Lung (tissue), 17 donors: ENCODE measurements at places on chromosomes 3 and 15.

DNA sequence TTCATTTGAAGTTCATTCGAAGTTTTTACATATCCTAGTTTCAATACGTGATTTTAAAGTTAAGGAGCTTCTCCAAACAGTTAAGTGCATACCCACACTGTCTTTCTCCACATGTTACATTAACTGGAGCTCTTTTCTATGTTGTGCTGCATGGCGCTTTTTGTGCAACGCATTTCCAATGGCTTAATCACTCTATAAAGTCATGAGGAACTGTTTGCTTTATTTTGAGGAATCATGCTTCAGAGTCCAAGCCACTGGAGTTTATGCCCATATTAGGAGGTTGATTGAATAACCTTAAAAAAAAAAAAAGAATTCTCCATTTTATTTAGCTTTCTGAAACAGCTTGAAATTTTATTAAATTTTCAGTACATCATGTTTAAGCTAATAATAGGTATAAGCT lies 109.4 kb upstream of the MBNL1 start:
- DNase-seq, result no peak

DNA sequence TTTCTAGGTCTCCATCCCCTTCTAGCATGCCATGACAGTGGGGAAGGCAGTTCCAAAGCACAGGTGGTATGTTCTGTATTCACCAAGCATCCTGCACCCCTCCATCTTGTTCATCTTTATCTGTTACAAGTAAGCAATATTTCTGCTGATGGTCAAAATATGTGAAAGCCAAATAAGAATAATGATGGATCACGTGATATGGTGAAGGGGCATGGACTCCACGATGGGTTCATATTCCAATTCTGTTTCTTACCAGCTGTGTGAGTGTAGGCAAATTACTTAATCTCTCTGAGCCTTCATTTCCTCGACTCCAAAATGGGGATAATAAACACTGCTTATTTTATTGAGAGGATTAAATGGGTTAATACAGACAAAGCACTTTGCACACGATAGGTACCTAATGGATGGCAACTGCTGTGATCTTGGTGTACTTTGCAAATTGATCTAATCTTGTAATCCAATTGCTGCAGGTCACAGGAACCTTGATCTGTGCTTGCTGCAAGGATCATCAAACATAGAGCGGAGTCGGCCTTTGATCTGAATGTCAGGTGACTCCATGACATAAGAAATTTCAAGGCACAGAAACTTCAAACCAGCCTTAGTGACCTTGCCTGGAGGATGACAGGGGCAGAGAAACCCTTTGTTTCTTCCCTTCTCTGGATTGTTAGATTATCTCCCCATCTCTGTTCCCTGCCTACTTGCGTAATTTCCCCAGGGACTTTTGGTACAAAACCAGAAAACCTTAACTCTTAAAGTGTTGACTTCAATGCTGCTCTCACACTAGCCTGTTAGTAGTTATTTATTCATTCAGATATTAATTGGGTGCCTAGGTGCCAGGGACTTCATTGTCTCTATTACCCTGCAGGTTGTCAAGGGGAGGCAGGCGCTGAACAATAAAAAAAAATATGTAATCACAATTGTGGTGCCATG lies 25.8 kb downstream of the SIAH2 start:
- peak; percentile 26 for DNase-seq

GRCh38 chr3:131907796-131908195 lies 127.0 kb downstream of the CPNE4 start:
- peak; percentile 19 for DNase-seq

DNA sequence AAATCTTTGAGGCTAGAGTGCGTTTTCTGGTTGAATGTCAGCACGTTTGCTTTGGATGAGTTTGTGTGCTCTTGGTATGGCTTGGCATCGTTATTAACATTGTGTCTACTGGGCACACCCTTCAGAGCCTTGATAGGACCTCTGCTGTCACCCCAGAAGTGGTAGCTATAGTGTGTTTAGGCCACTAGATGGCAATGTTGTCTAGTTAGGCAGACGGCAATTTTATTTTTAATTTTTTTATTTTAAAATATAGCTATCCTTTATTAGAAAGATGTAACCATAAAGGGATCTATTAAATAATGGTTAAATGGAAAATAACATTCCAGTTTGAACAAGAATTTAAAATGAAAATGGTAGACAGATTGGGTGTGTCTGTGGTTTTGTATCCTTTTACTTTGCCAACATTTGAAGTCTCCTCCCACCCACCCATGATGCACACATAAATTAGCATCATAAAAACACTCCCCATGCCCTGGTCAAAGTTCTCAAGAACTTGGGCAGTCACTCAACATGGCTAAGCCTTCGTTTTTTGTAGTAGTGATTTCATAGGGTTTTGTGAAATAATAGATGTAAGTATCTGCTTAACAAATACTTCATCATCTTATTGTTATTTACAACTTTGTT lies 200.7 kb downstream of the KCNH8 start:
- no peak for DNase-seq

- no peak for DNase-seq
Measured at GRCh38 chr3:142625153-142625440, 28.9 kb downstream of the PLS1 start.

- DNase-seq, result no peak
Measured at GRCh38 chr3:71355862-71356261, 227.7 kb downstream of the FOXP1 start.

GRCh38 chr3:16849795-16850194 lies 35.0 kb upstream of the PLCL2 start:
- peak; percentile 74 for DNase-seq

GRCh38 chr3:183878071-183878470 lies 6.6 kb downstream of the PARL start:
- DNase-seq, result no peak

- DNase-seq, result no peak
Measured at GRCh38 chr3:54171509-54171908, 49.2 kb downstream of the CACNA2D3 start.

GRCh38 chr3:108899530-108899929 lies 54.1 kb downstream of the GUCA1C start:
- no peak for DNase-seq
